AG04449 (cell line): ENCODE measurements at places on chromosomes 4 and X.
A peak's percentile ranks its signal among the peaks of the same experiment; 100 is the strongest.

GRCh38 chr4:69881173-69881773, 21.3 kb upstream of the SULT1E1 start:
- no peak for DNase-seq

GRCh38 chr4:128848461-128848860, 39.0 kb downstream of the JADE1 start:
- no peak for DNase-seq

- no peak for DNase-seq
Measured at GRCh38 chrX:153573984-153574383, 25.0 kb downstream of the CCNQ start.

DNA sequence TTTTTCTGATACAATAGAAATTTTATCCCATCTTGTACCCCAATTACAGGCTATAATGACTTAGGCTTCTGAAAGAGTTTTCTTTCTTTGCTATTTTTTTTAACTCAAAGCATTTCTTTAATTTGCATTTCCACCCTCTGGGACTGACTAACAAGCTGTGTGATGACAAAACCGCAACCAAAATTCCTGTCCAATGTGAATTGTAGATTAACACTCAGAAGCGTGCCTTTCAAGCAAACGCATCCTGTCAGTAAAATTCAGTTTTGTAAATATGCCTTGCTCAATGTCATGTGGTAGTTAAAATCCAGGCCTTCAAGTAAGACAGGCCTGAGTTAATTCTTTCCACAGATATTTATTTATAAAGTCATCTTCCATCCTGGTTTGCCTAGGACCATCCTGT, 50.3 kb downstream of the STK32B start:
- peak; percentile 40 for DNase-seq

- DNase-seq: no peak
Measured at GRCh38 chr4:10571909-10572308, 112.7 kb downstream of the CLNK start.

- DNase-seq: no peak
Measured at GRCh38 chrX:133633162-133633561, 217.9 kb upstream of the GPC4 start.

DNA sequence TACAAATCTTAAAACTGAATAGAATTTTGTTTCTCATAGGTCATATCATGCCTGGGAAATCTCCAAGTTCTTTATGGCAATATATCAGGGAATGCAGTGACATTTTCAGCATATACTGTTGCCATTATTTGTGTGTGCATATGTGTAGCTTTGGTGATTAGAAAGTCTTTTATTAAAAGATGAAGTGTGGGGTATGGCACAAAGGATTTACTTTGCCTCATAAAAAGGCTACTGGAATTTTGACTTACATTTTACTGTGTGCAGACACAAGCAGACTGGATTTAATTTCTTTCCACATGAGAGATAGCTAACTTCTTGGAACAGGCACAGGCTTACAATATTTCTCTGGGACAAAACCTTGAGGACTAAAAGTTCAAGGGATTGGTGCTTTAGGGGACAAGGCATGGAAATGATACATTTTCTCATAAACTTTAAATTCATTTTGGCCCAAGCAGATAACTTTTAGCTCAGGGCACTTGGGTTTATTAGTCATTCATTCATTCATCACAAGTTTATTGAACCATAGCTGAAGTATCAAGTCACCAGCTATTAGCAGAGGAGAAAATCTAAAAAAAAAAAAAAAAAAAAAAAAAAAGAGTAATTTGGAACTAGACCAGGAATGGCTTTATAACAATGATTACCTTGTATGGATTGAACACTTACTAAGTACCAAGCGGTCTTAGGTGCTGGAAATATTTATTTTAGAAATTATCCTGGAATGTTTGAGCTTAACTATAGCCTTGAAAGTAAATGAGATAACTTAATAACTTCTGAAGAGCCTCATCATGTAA, 191.5 kb downstream of the SLIT2 start:
- DNase-seq: no peak

GRCh38 chr4:78558410-78558809, 6.8 kb downstream of the ANXA3 start:
- DNase-seq: no peak

DNA sequence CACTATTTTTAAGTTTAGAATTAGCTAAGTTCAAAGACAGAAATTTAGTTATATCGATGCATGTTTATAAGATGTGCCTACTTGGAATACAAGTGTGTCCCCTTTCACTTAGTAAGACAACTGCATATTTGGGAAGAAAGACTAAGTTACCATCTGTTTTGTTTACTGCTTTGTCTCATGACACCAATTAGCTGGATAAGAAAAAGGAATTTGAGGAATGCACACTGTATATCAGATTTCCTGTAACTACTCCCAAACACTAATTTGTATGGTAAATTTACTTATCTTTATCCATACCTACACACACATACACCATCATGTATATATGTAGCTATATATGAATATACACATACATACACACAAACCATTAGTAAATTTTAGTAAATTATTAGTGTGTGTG, 1442.8 kb upstream of the IGFBP7 start:
- DNase-seq: no peak

- DNase-seq: no peak
Measured at GRCh38 chr4:14193601-14194000, 566.1 kb upstream of the BOD1L1 start.

- DNase-seq: no peak
Measured at GRCh38 chrX:23644744-23645143, 22.5 kb upstream of the PRDX4 start.

DNA sequence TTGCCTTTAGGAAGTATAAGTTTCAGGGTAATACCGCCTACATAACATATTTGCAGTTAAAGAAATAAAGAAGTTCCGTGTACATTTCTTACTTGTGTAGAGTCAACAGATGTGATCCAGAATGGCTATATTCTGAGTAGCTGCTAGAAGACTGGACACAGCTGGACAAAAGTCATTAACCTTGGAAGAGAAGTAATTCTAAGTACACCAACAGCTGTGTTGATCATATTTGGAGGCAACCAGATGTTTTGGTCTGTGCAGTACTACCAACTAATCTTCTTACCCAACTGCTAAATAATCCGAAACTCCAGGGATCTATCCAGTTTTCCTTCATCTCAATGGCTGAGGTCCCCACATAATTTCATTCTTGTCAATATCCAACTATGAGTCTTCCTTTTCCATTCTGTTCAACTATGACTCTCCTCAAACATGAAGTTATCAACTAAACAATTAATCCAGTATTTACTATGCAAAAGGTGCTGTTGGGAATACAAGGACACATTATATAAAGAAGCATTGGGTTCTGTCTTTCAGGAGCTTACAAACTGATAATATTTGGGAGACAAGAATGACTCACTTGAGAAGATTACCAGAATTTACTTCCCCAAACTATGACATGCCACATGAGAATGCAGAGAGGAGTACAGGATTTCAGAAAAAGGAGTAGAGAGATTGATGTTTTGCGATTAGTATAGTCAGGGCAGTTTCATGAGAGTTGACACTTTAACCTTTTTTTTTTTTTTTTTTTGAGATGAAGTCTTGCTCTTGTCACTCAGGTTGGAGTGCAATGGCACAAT, 78.2 kb downstream of the COL4A6 start:
- DNase-seq: no peak

DNA sequence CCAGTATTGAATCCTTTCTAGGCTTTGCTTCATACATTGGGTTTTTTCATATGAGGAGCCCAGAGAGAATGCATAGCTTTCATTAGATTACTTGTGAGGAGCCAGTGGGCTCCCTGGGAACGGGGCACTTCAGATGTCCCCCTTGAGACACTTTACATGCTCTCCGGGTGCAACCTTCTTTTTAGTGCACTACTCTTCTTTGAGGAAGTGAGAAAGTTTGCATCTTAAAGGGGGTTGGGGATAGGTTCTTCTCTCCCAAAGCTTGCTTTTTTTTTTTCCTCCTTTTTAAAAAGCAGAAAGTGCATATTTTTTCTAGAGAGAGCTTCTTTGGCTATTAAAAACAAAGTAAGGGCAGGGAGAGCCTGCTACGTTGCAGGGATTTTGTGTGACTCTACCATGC, 4.3 kb downstream of the HADH start:
- no peak for DNase-seq

- no peak for DNase-seq
Measured at GRCh38 chr4:162162672-162163071, 1.1 kb downstream of the FSTL5 start.
